Kidney (tissue), 22 donors: ENCODE measurements at places on chromosomes 2 and 18. TPM values are rescaled to one million over a fixed set of nuclear protein-coding genes. Genes with fewer than 3 reads are reported as not detected.

CAMKMT gene
- 9.9 TPM for polyA plus RNA-seq

SIGLEC15 gene
- polyA plus RNA-seq = not detected

TP53I3 gene
- 85.0 TPM for polyA plus RNA-seq

GBX2 gene
- polyA plus RNA-seq = not detected

FAM110C gene
- polyA plus RNA-seq = 8.3 TPM

EDAR gene
- polyA plus RNA-seq = 0.17 TPM

INO80D gene
- 1.7 TPM for polyA plus RNA-seq

LIMS1 gene
- 14.4 TPM for polyA plus RNA-seq

KCNIP3 gene
- 14.8 TPM for polyA plus RNA-seq

GLI2 gene
- 0.32 TPM for polyA plus RNA-seq

TXNDC2 gene
- not detected for polyA plus RNA-seq

TTLL4 gene
- polyA plus RNA-seq = 7.6 TPM

TRIB2 gene
- 29.6 TPM for polyA plus RNA-seq

TGFA gene
- 8.3 TPM for polyA plus RNA-seq

MOCOS gene
- 1.1 TPM for polyA plus RNA-seq

LDLRAD4 gene
- polyA plus RNA-seq = 2.3 TPM

YES1 gene
- polyA plus RNA-seq = 12.6 TPM

MAL gene
- polyA plus RNA-seq = 1,006 TPM

ALLC gene
- 1.3 TPM for polyA plus RNA-seq

FMNL2 gene
- 10.7 TPM for polyA plus RNA-seq

RIT2 gene
- not detected for polyA plus RNA-seq

HOXD1 gene
- polyA plus RNA-seq = 4.3 TPM

TRABD2A gene
- polyA plus RNA-seq = 2.1 TPM

SCN1A gene
- not detected for polyA plus RNA-seq

MC2R gene
- not detected for polyA plus RNA-seq

NCKAP5 gene
- polyA plus RNA-seq = 1.8 TPM

PRPF40A gene
- polyA plus RNA-seq = 20.2 TPM

CHST9 gene
- polyA plus RNA-seq = 1.5 TPM

COLEC11 gene
- polyA plus RNA-seq = 34.6 TPM

ADCY3 gene
- polyA plus RNA-seq = 21.1 TPM

REG1B gene
- 1.5 TPM for polyA plus RNA-seq

C2orf72 gene
- 2.6 TPM for polyA plus RNA-seq

CXCR4 gene
- polyA plus RNA-seq = 9.5 TPM

PLGLB2 gene
- 1.3 TPM for polyA plus RNA-seq

ASB18 gene
- not detected for polyA plus RNA-seq

CIB4 gene
- polyA plus RNA-seq = not detected

ABCG8 gene
- polyA plus RNA-seq = 0.09 TPM

NDUFAF7 gene
- 13.1 TPM for polyA plus RNA-seq

POTEF gene
- not detected for polyA plus RNA-seq

NT5C1B gene
- polyA plus RNA-seq = not detected

MROH2A gene
- polyA plus RNA-seq = 1.8 TPM

CCBE1 gene
- 1.8 TPM for polyA plus RNA-seq

SH3BP4 gene
- polyA plus RNA-seq = 20.0 TPM

IGFBP5 gene
- 362 TPM for polyA plus RNA-seq

PIEZO2 gene
- polyA plus RNA-seq = 1.1 TPM

HOXD10 gene
- 28.2 TPM for polyA plus RNA-seq

FEV gene
- polyA plus RNA-seq = not detected

ZSWIM2 gene
- not detected for polyA plus RNA-seq

SERPINB10 gene
- not detected for polyA plus RNA-seq

LYG2 gene
- not detected for polyA plus RNA-seq

CNGA3 gene
- polyA plus RNA-seq = not detected
